Forelimb muscle (tissue), 1 donor: ENCODE measurements at places on chromosomes 12 and 14. TPM values are rescaled to one million over a fixed set of nuclear protein-coding genes. Genes with fewer than 3 reads are reported as not detected.

The TSPAN8 gene
- polyA plus RNA-seq: 0.96 TPM

The SYNDIG1L gene
- polyA plus RNA-seq: 0.05 TPM

The OR6C76 gene
- not detected for polyA plus RNA-seq

The EXOC3L4 gene
- 0.80 TPM for polyA plus RNA-seq

The KRT82 gene
- not detected for polyA plus RNA-seq

DNA sequence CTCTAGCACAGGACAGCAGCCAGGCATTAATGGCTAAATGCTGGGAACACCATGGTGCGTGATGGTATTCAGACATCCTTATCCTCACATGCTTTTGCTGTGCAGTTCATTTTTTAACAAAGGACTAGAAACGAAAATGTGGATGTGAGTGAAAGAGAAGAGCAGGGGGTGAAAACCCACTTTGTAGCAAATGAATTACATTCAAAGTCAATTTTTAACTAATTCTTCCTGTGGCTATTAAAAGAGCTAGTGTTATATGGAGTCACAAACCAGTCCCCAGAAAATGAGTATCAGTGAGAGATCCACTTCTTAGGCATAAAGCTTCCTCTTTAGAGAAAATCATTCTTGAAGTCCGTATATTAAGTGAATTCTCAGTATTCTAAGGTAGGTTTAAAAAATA is 592.0 kb upstream of the LMO3 start:
- no peak for DNase-seq

DNA sequence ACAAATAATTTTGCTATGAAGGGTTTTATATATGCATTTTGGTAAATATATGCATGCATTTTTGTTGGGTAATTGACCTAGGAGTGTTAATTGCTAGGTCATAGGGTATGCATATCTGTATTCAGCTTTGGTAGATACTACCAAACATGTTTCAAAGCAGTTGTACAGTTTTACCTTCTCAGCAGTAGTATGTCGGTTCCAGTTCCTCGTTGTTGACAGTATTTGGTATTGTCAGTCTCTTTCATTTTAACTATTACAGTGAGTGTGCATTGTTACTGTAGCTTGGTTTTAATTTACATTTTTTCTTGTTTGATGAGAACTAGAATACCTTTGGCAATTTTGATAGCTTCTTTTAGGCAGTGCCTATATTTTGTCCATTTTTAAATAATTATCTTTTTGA is 98.9 kb downstream of the ARID2 start:
- DNase-seq: no peak

DNA sequence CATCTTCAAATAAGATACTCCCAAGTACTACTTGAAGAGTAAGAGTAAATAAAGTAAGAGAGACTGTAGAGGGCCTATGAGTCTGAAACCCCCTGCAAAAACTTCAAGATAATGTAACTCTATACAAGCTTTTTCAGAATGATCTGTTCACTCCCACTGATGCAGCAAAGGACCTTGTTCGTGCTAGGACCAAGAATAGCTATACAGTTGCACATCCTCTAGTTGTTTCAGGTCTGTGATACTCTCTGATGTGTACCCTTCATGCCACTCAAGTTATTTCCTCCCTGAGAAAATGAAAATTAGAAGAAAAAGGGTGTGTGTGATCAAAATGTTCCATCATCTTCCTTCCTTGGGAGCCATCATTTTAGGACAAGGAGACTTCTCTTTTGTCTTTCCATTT is 204.4 kb downstream of the ALX1 start:
- no peak for DNase-seq

DNA sequence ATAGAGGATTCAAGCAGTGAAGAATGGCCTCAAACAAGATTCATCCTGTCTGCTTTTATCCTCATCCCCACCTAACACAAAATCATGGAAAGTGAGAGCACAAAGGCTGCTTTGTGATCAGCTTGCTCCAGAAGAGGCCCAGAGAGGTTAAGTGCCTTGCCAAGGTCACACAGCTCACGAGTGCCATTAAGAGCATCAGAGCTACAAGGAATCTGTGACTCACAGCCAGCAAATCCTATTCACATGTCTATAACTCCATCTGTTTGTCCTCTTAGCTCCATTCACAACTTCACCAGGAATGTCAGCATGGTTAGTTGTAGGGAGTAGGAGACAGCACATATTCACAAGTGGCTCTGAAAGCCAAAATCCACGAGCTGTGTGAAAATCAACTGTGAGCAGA is 79.8 kb downstream of the TTC9 start:
- no peak for DNase-seq

- DNase-seq: no peak
These were observed 24.9 kb upstream of the FZD10 start for GRCh38 chr12:130137040-130138018.

GRCh38 chr12:112285600-112286401 is 96.4 kb downstream of the HECTD4 start:
- DNase-seq: no peak

- DNase-seq: no peak
These were observed 1.6 kb downstream of the ZFP36L1 start for GRCh38 chr14:68791078-68791901.

- no peak for DNase-seq
These were observed 193.0 kb downstream of the MON2 start for GRCh38 chr12:62659453-62660295.

DNA sequence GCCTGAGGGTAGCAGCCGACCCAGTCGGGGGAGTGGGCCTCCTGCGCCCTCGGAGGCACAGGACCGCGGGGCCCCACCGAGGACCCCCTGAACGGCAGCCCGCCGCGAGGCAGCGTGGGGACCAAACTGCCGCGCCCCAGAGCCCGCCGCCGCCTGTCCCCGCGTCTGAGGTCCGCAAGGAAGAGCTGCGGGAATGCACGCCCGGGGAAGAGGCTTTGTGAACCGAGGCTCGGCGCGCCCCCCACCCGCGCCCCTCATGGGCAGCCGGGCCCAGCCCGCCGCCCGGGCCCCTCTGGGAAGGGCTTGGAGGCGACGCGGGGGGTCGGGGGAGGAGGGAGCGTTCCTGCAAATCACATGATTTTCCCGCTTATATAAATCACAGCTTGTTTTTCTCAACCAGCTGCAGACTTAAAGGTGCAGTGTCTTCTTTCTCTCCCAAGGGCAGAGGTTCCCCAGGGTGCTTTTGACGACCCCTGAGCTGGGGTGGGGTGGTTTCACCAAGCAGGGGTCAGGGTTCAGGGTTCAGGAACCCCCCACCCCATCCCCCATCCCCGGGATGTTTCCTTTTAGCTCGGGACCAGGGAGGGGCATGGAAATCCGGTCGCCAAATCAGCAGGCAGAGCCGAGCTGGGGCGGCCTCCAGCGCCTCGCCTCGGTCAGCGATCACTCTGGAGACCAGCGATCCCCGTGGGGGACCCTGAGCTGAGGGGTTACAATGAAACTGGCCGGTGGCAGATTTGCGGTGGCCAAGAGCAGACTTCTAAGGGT is 44.7 kb upstream of the ATP23 start:
- DNase-seq: no peak
